ENCODE measurements at places on chromosomes 3 and 15. TPM values are rescaled to one million over a fixed set of nuclear protein-coding genes. Genes with fewer than 3 reads are reported as not detected.

- no peaks in the 10 kb centered on the region for H3K36me3 ChIP-seq
- H3K27ac ChIP-seq: no peak overlapping the region
- H3K4me1 ChIP-seq: no peaks in the 10 kb centered on the region
- no peaks in the 10 kb centered on the region for H3K27me3 ChIP-seq
- no peak overlapping the region for H3K4me3 ChIP-seq
Observed at GRCh38 chr3:74883690-74884089, 269.2 kb upstream of the CNTN3 start.

GRCh38 chr15:72237853-72238224 is 6.8 kb upstream of the PKM start:
- peaks cover 26% of the 10 kb centered on the region for H3K36me3 ChIP-seq
- H3K27me3 ChIP-seq: no peaks in the 10 kb centered on the region
- no peak for DNase-seq
- H3K4me3 ChIP-seq: no peak overlapping the region
- peak overlapping the region; percentile 81 for H3K27ac ChIP-seq

DNA sequence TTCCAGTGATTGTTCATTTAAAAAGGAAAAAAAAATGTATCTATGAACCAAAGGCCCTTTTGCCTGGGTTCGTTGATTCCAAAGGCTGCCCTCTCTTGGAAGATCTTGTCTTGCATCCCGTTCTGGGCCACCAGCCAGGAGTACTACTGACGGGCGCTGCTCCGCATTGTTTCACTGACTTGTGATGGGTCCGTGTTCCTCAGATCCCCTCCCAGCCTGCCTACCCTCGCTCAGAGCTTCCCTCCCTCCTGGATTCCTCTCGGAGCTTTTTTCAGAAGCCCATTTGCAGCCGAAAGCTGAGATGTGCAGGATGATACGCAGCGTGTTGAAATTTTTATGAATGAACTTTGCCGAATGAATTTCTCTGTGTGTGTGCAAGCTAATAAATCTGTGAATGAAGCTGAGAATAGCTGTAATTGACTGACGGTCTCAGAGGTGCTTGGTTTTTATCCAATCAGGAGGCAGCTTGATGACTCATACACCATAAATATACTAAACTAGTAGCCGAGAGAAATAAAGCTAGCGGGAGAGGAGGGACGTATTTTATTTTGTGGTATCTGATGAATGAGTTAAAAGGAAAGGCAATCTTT is at the start of gene SHC4:
SHC4 (minus strand) TSS at position 396 of the 590 bp plus-strand sequence. CDS start 904 bp downstream, outside the sequence.
- H3K36me3 ChIP-seq: no peaks in the 10 kb centered on the region
- H3K4me3 ChIP-seq: peak within 1 kb of the TSS; percentile 6
- peak; percentile 19 for DNase-seq
- peaks cover 24% of the 10 kb centered on the region for H3K4me1 ChIP-seq

GRCh38 chr15:66786222-66786621 is 84.2 kb downstream of the SMAD6 start:
- no peaks in the 10 kb centered on the region for H3K27me3 ChIP-seq
- H3K4me1 ChIP-seq: no peaks in the 10 kb centered on the region
- no peaks in the 10 kb centered on the region for H3K36me3 ChIP-seq
- no peak overlapping the region for H3K4me3 ChIP-seq

DNA sequence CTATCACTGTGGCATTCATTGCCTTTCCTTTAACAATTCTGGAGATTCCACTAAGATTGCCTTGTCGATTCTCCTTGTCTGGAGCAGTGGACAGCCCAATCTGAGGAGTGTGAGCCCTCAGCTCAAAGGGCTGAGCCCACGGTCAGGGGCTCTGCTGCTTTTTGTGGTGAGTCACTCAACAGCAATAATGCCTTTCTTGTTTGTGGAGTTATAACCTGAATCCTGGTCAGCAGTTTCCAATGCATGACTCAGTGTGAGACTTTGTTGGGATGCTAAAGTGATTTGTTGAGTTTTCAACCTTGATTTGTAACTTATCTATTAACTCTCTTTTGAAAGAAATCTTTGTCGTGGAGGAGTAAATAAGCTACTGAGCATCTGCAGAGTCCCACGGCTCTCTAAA is 183.5 kb downstream of the TJP1 start:
- no peaks in the 10 kb centered on the region for H3K4me1 ChIP-seq
- H3K27me3 ChIP-seq: no peaks in the 10 kb centered on the region
- DNase-seq: no peak
- no peak overlapping the region for H3K4me3 ChIP-seq
- H3K27ac ChIP-seq: no peak overlapping the region
- H3K36me3 ChIP-seq: no peaks in the 10 kb centered on the region

DNA sequence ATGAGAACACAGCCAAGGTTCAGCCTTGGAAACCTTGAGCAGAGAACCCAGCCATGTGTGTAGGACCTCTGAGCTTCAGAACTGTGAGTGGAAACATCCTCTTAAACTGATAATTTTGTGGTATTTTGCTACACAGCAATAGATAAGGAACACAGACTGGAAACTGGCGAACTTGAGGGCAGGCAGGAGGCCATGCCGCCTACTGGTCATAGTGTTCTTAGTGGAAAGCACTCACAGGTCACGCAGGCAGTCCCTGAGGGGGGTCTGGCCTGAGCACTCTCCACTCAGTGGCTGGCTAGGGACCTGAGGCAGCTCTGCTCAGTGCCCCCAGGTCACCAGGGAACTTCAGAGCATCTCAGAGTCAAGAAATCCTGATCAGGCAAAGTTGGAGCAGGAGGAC is 9.7 kb upstream of the XIRP1 start:
- H3K27ac ChIP-seq: no peak overlapping the region
- no peaks in the 10 kb centered on the region for H3K4me1 ChIP-seq
- H3K27me3 ChIP-seq: no peaks in the 10 kb centered on the region

GRCh38 chr3:132549890-132550578 is 47.0 kb upstream of the ACKR4 start:
- no peaks in the 10 kb centered on the region for H3K36me3 ChIP-seq
- no peak for DNase-seq
- no peak overlapping the region for H3K4me3 ChIP-seq
- peaks cover 19% of the 10 kb centered on the region for H3K4me1 ChIP-seq

- H3K4me3 ChIP-seq: no peak overlapping the region
- H3K36me3 ChIP-seq: no peaks in the 10 kb centered on the region
- H3K27me3 ChIP-seq: no peaks in the 10 kb centered on the region
- H3K4me1 ChIP-seq: peaks cover 17% of the 10 kb centered on the region
Observed at GRCh38 chr3:184645336-184645735, 66.5 kb downstream of the MAGEF1 start.

DNA sequence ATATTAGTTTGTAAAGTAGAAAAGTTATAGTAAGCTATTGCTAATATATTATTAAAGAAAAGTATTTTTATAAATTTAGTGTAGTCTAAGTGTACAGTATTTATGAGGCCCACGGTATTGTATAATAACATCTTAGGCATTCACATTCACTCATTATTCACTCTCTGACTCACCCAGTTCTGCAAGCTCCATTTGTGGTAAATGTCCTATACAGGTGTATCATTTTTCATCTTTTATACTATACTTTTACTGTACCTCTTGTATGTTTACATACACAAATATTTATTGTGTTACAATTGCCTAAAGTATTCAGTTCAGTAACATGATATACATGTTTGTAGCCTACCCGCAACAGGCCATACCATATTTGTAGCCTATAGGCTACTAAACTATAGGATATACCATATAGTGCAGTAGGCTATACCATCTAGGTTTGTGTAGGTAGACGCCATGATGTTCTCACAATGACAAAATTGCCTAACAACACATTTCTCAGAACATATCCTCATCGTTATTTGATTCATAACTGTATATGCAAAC is 246.8 kb upstream of the ALCAM start:
- no peak overlapping the region for H3K27ac ChIP-seq
- no peaks in the 10 kb centered on the region for H3K4me1 ChIP-seq
- no peaks in the 10 kb centered on the region for H3K27me3 ChIP-seq
- no peak overlapping the region for H3K4me3 ChIP-seq
- no peak for DNase-seq

GRCh38 chr3:107193116-107193515 is 184.1 kb upstream of the CCDC54 start:
- H3K4me3 ChIP-seq: no peak overlapping the region
- H3K4me1 ChIP-seq: no peaks in the 10 kb centered on the region
- no peak for DNase-seq
- H3K36me3 ChIP-seq: no peaks in the 10 kb centered on the region
- no peaks in the 10 kb centered on the region for H3K27me3 ChIP-seq

GRCh38 chr3:55782807-55783206 is 295.7 kb upstream of the WNT5A start:
- no peaks in the 10 kb centered on the region for H3K4me1 ChIP-seq
- DNase-seq: no peak
- H3K27ac ChIP-seq: no peak overlapping the region
- H3K36me3 ChIP-seq: no peaks in the 10 kb centered on the region

DNA sequence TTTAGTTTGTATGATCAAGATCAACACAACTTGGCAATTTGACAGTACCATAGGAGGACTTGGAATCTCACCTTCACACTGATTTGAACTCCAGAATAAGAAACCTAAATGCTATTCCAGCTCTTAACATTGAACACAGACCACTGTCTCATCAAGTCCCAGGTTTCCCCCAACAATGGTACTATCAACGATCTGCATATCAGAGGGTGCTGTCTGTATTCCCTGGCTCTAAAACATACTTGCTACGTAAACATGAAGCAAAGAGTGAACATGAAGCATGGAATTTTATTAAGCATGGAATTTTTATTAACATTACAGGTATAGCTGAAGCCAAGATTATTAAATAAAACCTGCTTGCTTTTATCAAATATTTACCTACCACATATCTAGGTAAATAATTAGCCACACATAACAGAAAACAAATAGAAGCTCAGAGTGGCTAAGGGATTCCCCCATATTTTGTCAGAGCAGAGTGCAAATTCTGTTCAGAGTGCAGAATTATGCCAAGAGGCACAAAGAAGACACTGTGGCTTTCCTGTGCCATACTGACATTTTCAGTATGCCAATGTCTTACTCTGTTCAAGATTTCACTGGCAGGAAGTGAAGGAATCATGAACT is 22.2 kb upstream of the RIOX2 start:
- no peak overlapping the region for H3K4me3 ChIP-seq
- no peak for DNase-seq
- H3K27ac ChIP-seq: no peak overlapping the region
- peaks cover 9% of the 10 kb centered on the region for H3K4me1 ChIP-seq

GRCh38 chr3:184583578-184584451 is 22.2 kb downstream of the EPHB3 start:
- no peak overlapping the region for H3K27ac ChIP-seq
- peaks cover 17% of the 10 kb centered on the region for H3K36me3 ChIP-seq
- H3K4me3 ChIP-seq: peak overlapping the region; percentile 72
- no peak for DNase-seq

GRCh38 chr3:39272191-39272590 is 7.6 kb downstream of the CX3CR1 start:
- H3K27me3 ChIP-seq: no peaks in the 10 kb centered on the region
- H3K36me3 ChIP-seq: peaks cover 36% of the 10 kb centered on the region
- peak overlapping the region; percentile 87 for H3K27ac ChIP-seq
- H3K4me3 ChIP-seq: no peak overlapping the region
- peaks cover 99% of the 10 kb centered on the region for H3K4me1 ChIP-seq

- peaks cover 28% of the 10 kb centered on the region for H3K4me1 ChIP-seq
- peaks cover 77% of the 10 kb centered on the region for H3K36me3 ChIP-seq
- H3K27me3 ChIP-seq: no peaks in the 10 kb centered on the region
- no peak overlapping the region for H3K27ac ChIP-seq
- no peak for DNase-seq
- no peak overlapping the region for H3K4me3 ChIP-seq
Observed at GRCh38 chr15:72217216-72217615, 13.8 kb downstream of the PKM start.

GRCh38 chr3:12796171-12797123 is at the start of gene CAND2:
Gene CAND2, plus strand, starts transcription at chr3:12796680. Its CDS starts 41 bp downstream, at chr3:12796721.
- peaks cover 8% of the 10 kb centered on the region for H3K4me1 ChIP-seq
- H3K27ac ChIP-seq: no peak within 1 kb of the TSS
- peaks cover 18% of the 10 kb centered on the region for H3K27me3 ChIP-seq
- H3K36me3 ChIP-seq: no peaks in the 10 kb centered on the region

DNA sequence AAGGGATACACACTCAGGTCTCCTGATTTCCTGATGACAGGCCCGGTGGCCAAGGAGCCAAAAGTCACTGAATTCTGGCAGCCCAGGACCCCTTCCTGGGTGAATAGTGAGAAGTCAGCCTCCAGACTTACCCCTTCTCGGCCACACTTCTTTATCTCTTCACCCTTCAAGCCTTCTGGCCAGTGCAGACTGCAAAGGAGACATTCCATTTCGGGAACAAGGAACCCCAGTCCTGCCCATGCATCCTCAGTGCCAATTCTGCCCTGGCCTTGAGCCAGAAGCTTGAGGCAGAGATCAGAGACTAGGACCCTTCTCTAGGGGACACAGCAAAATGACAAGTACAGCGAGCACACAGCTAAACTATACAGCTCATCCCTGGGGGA is 28.8 kb downstream of the GRAMD2A start:
- H3K4me3 ChIP-seq: no peak overlapping the region
- DNase-seq: no peak
- H3K36me3 ChIP-seq: no peaks in the 10 kb centered on the region
- no peaks in the 10 kb centered on the region for H3K27me3 ChIP-seq
- no peaks in the 10 kb centered on the region for H3K4me1 ChIP-seq

GRCh38 chr15:29034593-29035335 is 149.0 kb downstream of the APBA2 start:
- H3K27ac ChIP-seq: no peak overlapping the region
- H3K36me3 ChIP-seq: no peaks in the 10 kb centered on the region
- no peak overlapping the region for H3K4me3 ChIP-seq
- no peak for DNase-seq
- H3K4me1 ChIP-seq: no peaks in the 10 kb centered on the region

- peaks cover 4% of the 10 kb centered on the region for H3K4me1 ChIP-seq
- no peak overlapping the region for H3K27ac ChIP-seq
- H3K27me3 ChIP-seq: no peaks in the 10 kb centered on the region
- H3K36me3 ChIP-seq: no peaks in the 10 kb centered on the region
- DNase-seq: peak; percentile 40
Observed at GRCh38 chr15:90300988-90301706, 35.7 kb downstream of the NGRN start.

- H3K27ac ChIP-seq: no peak overlapping the region
- H3K4me3 ChIP-seq: no peak overlapping the region
- H3K4me1 ChIP-seq: peaks cover 23% of the 10 kb centered on the region
- H3K27me3 ChIP-seq: no peaks in the 10 kb centered on the region
Observed at GRCh38 chr3:123623346-123623880, 38.6 kb upstream of the HACD2 start.

GRCh38 chr3:120101624-120102023 is 7.4 kb upstream of the GSK3B start:
- no peaks in the 10 kb centered on the region for H3K36me3 ChIP-seq
- peaks cover 5% of the 10 kb centered on the region for H3K4me1 ChIP-seq
- H3K27me3 ChIP-seq: no peaks in the 10 kb centered on the region
- H3K27ac ChIP-seq: no peak overlapping the region

- H3K27me3 ChIP-seq: no peaks in the 10 kb centered on the region
- H3K4me3 ChIP-seq: no peak overlapping the region
- H3K36me3 ChIP-seq: no peaks in the 10 kb centered on the region
- peak; percentile 53 for DNase-seq
- H3K4me1 ChIP-seq: peaks cover 94% of the 10 kb centered on the region
Observed at GRCh38 chr3:122255757-122256439, 69.2 kb upstream of the CSTA start.

Gene EPHA3
- polyA plus RNA-seq: not detected

Gene CHRNA3
- not detected for polyA plus RNA-seq

Gene CLDN1
- polyA plus RNA-seq: not detected

Gene LRTM1
- not detected for polyA plus RNA-seq

Gene FBXW12
- not detected for polyA plus RNA-seq

Gene UBXN7
- polyA plus RNA-seq: 15.8 TPM

Gene SEMA7A
- 0.04 TPM for polyA plus RNA-seq

Gene CPA3
- not detected for polyA plus RNA-seq

Gene CHAC1
- not detected for polyA plus RNA-seq

Gene SMCO1
- polyA plus RNA-seq: not detected

Gene MLH1
- 13.7 TPM for polyA plus RNA-seq

Gene RHCG
- polyA plus RNA-seq: not detected

Gene COL6A5
- not detected for polyA plus RNA-seq

Gene RASSF1
- polyA plus RNA-seq: 229 TPM

Data from CD14-positive monocyte (primary cell).